ENCODE measurements at places on chromosomes 1 and 21.

- peak; percentile 66 for DNase-seq
Observed at GRCh38 chr1:16187748-16188401, 24.6 kb downstream of the ARHGEF19 start.

DNA sequence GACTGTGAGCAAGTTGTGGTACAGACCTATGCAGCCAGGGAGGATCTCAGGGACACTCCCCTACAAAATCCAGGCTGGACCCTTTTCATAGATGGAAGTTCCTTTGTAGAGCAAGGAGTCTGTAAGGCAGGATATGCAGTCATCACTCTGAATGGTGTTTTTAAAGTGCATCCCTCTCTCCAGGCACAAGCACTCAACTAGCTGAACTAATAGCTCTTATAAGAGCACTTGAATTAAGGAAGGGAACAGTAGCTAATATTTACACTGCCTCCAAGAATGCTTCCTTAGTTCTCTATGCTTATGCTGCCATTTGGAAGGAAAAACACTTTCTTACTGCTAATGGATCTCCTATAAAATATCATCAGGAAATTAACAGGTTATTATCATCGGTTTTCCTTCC lies 27.0 kb upstream of the SMYD3 start:
- no peak for DNase-seq

DNA sequence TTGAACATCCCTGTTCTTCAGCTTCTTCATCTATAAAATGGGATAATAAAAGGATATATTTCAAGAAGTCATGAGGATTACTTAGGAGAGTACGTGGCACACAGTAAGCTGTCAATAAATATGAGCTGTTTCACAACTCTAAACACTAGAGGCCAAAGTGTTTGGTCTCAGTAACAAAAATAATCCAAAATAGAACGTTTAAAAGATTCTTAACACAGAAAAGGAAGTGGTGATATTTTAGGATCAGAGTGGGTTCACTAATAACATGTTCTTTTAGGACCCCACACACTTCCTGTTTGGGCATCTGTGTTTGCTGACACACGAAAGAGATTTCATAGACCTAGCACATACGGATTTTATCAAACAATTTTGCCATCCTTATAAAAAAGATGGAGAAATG lies 32.9 kb downstream of the TNFSF18 start:
- DNase-seq, result no peak

DNA sequence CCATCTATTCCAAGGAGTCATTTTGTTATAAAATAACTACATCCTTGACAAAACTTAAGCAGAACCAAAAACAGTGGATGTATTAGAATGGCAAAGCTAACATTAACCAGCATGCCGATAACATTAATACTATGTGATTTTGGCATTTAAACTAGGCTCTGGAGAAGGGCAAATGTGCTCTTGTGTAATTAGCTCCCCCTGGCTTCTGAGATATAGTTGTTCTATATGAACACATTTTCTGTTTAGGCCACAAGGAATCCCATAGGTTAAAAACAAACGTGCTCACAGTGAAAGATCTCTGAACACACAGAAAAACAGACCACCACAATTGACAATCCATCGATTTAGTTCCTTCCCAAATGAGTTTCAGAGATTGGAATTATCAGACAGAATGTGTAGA lies 57.4 kb upstream of the TARS2 start:
- no peak for DNase-seq

GRCh38 chr1:157367091-157367739 lies 185.1 kb downstream of the FCRL5 start:
- DNase-seq, result no peak

GRCh38 chr21:31731056-31731856 lies 662 bp downstream of the SCAF4 start:
- peak; percentile 25 for DNase-seq

DNA sequence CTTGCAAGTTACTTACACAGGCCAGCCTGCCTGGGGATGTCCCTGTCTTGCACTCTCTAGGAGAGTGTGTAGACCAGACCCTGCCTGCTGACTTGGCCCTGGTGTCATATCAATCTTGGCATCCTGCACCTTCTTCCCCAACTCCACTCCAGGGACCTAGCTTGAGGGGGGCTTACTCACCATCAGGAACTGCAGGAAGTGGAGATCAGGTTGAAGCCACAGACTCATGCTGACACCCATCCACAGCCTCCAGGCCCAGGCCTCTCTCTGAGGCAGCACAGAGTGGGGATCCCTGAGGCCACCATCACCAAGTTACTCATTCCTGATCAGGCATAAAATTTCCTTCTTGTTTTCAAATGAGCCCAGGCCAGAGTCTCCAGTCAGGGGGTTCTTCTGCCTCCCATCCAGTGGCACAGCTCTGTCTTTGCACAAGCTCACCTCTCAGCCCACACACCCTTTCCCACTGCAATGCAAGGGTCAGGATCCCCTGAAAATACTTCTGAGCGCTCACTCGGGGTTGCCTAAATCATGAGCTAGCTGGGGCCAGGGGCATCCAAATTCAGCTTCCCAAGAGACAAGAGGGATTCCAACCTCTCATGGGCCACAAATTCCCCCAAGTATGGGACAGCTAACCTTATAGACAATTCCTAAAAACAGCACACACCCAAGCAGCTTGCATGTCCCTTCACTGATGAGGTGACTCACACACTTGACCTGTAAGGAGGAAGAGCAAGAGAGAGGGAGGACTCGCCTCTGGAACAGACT lies 33.5 kb downstream of the CSMD2 start:
- DNase-seq, result no peak

DNA sequence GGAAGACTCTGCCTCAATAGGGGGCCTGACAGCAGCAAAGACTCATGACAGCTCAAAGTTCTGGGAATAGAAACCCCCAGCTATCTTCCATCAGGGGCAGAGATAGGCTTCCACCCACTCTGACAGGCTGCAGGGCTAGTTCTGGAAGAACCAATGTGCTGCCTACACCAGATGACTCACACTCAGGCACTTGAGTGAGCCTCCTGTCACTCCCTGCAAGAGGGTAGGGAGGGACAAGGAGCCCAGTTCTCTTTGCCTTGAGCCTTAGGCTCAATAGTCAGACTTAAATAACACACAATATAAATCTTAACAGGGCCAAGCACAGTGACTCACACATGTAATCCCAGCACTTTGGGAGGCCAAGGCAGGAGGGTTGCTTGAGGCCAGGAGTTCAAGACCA lies 386.4 kb downstream of the HHAT start:
- no peak for DNase-seq

- DNase-seq, result no peak
Observed at GRCh38 chr1:84425150-84425896, 27.0 kb downstream of the DNASE2B start.

DNA sequence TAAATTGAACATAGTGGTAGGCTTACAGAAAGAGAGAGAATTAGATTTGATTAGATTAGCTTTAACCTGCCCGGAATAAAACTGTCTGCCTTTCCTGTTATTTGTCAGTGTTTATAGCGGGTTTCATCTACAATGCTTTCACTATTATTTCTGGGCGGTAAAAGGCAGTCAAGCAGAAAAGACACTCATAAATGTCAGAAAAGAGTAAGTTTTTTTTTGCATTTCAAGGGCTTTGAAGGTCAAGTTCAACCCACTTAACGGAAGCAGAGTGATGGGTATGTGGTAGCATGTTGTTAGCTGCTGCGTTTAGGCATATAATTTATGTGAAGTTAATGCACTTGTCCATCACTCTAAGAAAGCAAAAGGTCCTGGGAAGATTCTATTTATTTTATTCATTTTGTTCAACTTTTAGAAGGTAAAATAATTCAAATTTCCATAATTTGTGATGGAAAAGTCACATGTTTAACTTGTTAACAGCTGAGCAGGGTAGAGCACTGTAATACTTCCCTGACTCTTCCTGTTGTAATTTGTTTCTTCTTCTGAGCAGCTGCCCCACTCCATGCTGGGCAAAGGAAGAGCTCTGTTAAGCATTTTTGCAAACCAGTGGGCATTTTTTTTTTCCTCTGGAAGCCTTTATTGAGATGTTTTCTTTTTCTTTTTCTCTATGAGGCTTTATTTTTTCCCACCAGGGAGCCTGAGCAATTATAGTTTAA lies 220.1 kb downstream of the ST6GALNAC3 start:
- DNase-seq, result no peak

DNA sequence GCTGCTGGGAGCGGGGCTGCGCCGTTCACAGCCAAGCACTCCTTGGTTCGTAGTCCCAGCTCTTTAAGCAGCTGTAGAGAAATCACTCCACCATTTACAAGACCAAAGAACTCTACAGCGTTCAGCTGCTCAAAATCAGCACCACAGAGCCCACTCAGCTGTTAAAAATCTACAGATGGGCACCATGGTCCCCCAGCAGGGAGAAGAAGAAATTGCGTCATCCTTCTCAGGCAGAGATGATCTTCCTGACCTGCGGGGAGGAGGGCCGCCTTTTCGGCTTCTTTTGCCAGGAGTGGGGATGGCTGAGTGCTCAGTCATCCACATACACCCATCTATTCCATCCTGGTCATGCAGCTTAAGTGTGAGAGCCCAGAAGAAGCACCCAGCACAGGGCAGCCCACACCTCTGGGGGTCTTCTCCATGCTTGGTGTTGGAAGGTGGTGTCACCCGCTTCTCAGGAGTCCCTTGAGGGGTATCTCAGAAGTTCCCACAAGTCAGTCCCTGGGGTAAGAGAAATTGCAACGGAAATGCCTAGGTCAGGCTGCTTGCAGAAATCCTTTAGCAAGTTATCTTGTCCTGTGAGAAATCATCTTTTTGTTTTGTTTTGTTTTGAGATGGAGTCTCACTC lies 163.8 kb downstream of the NPHP4 start:
- no peak for DNase-seq

DNA sequence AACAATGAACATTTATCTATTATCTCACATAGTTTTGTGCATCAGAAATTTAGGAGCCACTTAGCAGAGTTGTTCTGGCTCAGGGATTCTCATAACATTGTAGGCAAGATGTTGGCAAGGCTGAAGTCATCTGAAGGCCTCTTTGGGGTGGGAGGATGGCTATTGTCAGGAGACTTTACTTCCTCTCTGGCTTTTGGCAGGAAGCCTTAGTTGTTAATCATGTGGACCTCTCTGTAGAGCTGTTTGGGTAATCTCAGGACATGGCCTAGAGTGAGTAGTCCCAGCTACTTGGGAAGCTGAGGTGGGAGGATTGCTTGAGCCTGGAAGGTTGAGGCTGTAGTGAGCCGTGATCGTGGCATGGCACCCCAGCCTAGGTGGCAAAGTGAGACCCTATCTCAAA lies 40.2 kb downstream of the RASAL2 start:
- DNase-seq, result peak; percentile 21

DNA sequence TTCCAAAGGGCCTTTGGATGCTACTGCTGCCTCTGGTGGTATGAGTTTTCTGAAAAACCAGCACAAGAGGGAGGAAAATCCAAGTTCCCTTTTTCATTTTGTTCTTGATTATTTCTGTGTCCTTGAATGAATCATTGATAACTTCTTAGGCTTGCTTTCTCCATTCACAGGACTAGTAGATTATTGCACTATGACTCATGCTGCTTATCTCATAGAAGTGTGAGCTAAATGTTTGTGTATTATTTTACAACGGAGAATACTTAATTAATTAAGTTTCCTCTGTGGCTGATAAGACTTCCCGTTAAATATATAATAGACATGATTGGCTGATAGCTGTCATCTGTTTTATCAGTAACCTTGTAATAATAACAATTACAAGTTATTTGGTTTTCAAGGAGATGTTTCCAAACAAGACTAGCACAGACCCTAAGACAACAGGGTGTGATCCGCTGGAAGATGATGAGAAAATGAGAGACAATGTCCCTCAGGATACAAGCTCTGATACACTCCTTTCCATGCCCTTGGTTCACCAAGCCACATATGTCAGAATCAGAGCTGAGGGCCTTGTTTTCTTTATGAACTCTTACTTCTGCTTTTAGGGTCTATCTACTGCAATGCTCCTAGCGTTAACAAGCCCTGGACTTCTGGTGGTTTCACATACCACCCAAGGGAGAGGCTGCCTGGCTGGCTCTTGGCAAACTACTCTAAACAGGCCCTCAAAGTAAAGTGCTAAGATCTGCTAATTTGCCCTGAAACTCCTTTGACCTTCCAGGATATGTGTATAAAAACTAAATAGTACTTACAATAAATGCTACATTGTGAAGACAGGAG lies 1078.3 kb downstream of the TTLL7 start:
- peak; percentile 45 for DNase-seq

- no peak for DNase-seq
Observed at GRCh38 chr1:84973498-84974334, 23.2 kb downstream of the MCOLN2 start.

- DNase-seq, result peak; percentile 96
Observed at GRCh38 chr1:203026031-203026665, at the start of gene PPFIA4. PPFIA4 (plus strand) TSS chr1:203026491; CDS start chr1:203039009, 12,518 bp downstream.

DNA sequence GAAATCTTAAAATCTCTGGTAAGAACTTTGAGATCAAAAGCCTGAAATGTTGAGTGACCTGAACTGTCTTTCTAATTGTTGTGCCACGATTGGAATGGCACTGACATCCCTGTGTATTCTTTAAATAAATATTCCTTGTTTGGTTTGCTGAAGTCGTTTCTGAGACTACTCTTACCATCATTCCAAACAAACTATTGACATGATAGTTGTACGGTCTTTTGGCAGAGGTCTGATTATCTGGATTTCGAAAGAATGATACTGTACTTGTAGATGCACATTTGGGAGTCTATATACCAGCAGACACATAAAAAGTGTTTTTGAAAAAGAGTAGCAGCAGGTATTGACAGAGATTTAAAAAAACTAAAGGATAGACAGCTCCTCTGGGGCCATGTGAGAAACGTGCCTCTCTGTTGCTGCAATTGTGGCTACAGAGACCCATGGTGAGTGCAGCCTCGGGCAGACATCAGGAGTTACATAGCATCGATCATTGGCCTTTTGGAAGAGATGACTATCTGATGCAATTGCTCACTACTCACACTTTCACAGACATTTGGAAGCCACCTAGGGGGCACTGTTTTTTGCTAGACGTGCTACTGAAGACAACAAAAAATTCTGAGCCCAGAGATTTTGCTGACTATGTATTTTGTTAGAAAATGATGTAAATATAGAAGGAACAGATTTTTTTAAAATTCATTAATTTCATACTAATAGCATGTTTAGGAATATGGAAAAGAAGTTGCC lies 464.5 kb downstream of the KCNT2 start:
- DNase-seq, result no peak

DNA sequence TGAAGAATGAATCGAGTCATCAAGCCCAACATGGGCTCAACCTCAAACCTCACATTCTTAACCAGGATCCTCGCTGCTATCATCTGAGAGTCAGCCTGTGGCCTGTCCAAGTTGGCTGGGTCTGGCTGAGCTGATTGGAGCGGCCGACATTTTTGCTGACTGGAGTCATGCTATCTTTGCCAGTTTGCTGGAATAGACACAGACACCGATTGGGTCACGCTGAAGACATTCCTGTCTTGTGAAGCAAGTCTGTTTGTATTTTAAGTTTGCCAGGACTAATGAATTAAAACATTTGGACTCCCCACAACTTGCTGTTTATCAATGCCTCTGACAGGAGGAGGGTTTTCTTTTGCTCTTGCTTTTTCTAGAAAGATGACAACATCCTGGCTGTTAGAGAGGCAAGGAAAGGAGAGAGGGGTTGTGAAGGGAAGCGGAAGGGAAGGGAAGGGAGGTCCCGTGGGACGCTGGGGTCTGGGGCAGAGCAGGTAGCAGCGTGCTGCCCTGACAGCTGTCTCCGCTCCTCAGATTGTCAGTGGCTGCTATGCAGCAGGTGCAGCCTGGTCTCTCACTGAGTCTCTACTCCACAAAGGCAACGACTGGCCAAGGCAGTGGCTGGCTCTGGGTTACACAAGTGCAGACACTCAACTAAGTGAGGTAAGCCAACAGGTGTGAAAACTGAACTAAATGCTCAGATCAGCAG lies at the start of gene MAP3K7CL:
Gene MAP3K7CL (plus strand): TSS at position 375 of the 700 bp plus-strand sequence. CDS start 2,701 bp downstream, outside the sequence.
- DNase-seq, result no peak

Measured in COLO829 (cell line).